ENCODE measurements at places on chromosomes 5 and 9.

DNA sequence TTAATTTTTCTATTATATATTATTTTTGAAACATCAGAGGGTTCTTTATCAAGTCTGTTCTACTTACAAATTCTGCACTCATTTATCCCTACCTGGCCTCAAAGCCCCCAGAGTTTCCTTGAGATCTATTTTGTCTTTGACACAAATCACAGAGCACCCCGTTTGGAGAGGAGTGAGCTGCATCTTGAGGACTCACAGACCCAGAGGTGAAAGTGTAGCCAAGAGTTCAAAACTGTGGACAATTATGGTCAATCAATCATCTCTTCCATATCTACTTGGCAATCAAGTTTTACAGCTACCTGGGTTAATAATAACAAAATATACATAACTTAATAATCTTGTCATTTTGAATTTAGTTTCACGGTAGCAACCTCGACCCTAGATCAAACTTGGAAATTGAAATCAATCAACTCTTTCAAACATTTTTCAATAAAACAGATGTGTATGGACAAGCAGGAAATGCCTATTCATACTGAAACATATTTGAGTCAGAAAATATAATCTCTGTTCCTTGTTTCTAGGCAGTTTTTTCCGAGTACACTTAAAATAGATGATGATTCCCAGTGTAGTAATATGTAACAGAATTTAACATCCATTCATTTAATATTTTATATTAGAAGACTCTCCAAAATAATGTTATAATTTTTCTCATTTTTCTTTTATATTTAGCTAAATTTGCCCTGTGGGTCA, 13.7 kb upstream of the SYK start:
- no peak for DNase-seq

DNA sequence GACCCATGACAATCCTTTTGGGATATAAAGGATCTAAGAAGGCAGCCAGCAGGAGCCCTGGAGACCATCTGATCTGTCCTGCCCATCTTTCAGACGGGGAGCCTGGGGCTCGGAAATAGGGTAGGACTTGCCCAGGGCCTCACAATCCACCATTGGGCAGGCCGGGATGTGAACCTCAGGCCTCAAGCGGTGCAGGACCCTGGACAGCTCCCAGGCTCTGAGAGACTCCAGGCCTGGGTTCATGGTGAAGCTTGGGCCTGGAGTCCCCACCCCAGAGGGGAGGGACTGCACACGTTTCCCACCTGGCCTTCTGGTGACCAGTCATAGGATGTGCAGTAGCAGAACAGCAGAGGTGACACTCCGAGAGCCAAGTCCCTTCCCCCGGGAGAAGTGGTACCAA, 36.6 kb upstream of the RAPGEF1 start:
- DNase-seq, result peak; percentile 19

DNA sequence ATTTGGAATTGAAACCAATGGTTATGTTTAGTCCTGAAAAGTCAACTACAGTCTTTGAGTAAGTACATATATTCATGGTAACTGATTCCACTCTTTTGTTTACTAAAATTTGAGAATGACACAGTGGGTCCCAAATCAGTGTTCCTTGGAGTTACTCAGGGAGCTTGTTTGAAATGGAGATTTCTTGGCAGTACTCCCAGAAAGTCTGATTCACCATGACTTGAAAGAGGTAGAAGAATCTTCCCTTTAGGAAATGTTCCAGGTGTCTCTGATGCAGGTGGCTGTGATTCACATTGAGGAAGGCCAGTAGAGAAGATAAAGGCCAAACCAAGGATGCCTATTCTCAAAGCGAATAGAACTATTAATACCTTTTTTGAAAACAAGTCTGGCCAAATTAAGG, 1078.3 kb downstream of the CDH12 start:
- no peak for DNase-seq

DNA sequence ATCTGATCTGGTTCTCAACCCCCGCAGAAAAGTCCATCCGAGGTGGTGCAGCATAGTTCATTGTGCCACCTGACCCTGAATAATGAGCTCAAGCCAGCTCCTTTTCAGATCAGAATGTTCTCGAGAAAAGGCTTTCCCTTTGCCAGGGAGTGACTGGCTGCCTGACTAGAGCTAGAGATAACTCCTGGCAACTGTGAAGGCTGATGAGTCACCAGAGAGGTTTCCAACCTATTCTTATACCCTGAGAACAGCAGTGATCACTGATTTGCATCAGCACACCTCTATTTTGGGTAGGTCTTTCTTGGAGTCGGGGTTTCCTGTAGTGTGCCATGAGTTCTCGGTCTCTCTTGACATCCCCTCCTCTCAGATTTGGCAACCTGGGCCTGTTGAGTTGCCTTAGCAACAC, 127.9 kb downstream of the PIK3R1 start:
- no peak for DNase-seq

GRCh38 chr5:134148316-134148715, 28.4 kb downstream of the SKP1 start:
- DNase-seq, result no peak
